ENCODE measurements at places on chromosomes 2 and 18.

GRCh38 chr18:36294031-36294430 lies 3.5 kb upstream of the FHOD3 start:
- DNase-seq, result no peak

- no peak for DNase-seq
Observed at GRCh38 chr2:133553251-133553650, 15.0 kb downstream of the NCKAP5 start.

GRCh38 chr2:191994749-191995148 lies 147.9 kb upstream of the CAVIN2 start:
- DNase-seq, result no peak

DNA sequence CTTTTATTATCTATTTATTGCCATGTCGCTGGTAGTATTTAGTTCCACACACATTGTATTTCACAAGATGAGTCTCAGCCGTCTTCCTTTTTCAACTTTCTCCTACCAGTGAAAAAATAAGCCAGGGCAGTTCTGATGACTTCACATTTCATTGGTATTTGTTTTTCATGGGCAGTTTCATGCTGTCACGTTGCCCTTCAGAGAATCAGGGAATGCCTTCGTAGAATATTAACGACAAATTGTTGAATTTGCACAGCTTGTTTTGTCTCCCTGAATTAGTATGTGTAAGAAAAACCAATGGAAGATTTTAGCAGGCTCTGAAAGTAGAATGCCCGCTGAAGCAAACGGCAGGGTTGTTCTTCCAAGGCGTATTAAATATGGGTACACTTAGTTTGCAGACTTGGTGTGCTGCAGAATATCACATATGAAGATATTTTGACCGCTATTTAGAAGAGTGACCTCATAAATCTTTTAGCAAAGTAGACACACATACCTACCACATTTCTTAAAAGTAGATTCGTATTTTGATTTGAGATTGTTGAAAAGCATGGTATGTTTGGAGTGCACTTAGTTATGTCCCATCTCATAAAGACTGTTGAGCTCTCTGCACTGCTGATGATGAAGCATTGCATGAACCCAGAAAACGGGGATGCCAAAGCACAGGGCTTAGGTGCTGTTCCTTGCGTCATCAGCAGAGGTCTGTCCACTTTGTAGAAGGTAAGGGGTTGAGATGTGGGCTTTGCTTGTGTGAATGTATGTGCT lies 2.9 kb downstream of the NEDD4L start:
- DNase-seq, result no peak

Measured in stimulated activated CD4-positive, alpha-beta T cell treated with anti-CD3 and anti-CD28 coated beads, Interleukin-1b, Interleukin-23, amount 100 ng/mL, for 1 hour (primary cell).